Left lung (tissue), 14 donors: ENCODE measurements at places on chromosomes 7 and 10. TPM values are rescaled to one million over a fixed set of nuclear protein-coding genes. Genes with fewer than 3 reads are reported as not detected.
A peak's percentile ranks its signal among the peaks of the same experiment; 100 is the strongest.

Gene ASZ1
- polyA plus RNA-seq: 1.2 TPM

GRCh38 chr10:31896968-31897384 is 31.7 kb downstream of the ARHGAP12 start:
- no peak for DNase-seq

DNA sequence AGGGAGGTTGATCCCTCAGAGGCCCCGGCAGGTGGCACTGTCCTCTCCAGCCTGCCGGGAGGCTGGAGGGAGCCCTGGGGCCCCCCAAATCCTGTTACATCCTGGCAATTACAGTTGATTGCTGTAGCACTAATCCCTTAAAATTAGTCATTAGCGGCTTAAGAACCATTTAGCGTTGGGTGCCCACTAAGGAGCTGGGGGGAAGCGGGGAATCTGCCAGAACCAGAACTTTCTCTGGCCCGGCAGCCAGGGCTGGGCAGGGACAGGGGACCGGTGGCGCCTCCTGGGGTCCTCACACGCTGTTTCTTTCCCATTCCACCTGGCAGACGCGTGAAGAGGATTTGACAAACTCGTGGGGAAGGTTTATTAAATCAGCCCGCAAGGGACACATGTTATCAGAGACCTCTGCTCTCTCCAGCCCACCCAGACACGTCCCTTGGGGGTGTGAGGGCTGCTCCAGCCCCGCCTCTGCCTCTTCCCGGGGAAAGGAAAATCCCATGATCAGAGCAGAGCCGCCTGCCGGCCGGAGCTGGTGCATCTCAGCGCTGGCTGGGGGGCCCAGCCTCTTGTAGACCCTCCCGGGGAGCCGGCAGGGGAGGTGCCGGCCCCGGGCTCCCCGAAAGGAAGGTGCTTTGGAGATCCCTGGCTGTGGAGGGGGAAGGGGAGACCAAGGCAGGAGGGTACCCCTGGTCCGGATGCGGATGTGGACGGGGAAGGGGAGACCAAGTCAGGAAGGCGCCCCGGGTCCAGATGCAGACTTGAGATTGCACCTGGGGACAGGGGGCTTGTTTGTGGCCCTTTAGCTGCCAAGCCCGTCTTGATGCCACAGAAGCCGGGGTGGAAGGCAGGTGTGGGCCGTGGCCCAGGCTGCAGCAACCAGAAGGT is 142.7 kb downstream of the ELFN1 start:
- DNase-seq: no peak

DNA sequence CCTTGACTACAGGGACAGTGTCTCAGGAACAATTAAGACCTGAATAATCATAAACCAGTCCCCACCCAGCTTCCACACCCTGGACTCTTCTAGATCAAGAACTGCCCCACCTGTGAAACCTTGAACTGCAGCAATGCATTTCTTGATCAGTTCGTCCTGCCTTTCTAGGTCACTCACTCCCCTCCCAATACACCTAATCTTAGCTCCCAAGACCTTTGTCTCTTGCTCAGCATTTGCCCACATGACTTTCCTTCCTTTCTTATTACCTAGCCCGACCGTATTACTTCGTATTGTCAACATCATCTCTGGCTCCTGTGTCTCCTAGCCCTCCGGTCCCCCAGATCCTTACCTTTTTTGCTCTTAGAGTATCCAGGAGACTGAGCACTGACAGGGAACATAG is 5.5 kb upstream of the NAMPT start:
- no peak for DNase-seq

Gene CLRN3
- polyA plus RNA-seq: not detected

Gene CPN1
- polyA plus RNA-seq: not detected

Gene DLX5
- 9.8 TPM for polyA plus RNA-seq

Gene PNLIP
- not detected for polyA plus RNA-seq

- no peak for DNase-seq
Measured at GRCh38 chr10:34001087-34001580, 666.7 kb upstream of the NRP1 start.

DNA sequence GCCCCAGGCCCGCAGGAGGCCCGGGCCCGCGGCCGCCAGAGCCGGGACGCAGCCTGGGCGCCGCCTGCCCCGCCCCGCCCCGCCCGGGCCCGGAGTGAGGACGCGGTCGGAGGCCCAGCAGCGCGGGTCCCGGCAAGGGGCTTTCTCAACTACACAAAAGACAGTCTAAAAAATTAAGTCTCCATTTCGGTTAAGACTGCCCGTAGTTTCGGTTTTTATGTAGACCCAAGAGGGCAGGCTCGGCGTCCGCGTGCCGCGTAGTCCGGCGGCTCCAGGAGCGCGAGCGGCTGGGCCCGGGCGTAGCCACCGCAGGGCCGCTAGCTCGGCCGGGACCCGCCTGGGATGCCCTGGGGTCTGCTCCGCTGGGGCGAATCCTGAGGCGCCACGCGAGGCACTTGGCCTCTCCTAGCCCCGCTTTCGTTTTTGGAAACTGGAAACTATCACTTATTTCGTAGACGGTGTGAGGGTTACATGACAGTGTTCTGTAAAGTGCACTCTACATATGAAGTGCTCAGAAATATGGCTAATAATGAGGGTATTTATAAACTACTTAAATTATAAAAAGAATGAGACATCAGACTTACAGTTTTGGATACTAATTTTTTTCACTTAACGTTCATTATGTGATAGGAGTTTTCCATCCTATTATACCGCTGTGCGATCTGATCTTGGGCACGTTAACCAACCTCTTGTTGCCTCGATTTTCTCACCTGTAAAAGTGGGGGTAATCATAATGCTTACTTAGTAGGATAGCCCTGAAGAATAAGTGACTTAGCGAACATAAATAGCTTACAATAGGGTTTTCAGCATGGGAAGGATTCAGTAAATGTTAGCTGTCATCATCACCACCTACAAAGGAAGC is 573 bp downstream of the BLVRA start:
- DNase-seq: peak; percentile 61
